ENCODE measurements at places on chromosomes 13 and 19.
A peak's percentile ranks its signal among the peaks of the same experiment; 100 is the strongest.

DNA sequence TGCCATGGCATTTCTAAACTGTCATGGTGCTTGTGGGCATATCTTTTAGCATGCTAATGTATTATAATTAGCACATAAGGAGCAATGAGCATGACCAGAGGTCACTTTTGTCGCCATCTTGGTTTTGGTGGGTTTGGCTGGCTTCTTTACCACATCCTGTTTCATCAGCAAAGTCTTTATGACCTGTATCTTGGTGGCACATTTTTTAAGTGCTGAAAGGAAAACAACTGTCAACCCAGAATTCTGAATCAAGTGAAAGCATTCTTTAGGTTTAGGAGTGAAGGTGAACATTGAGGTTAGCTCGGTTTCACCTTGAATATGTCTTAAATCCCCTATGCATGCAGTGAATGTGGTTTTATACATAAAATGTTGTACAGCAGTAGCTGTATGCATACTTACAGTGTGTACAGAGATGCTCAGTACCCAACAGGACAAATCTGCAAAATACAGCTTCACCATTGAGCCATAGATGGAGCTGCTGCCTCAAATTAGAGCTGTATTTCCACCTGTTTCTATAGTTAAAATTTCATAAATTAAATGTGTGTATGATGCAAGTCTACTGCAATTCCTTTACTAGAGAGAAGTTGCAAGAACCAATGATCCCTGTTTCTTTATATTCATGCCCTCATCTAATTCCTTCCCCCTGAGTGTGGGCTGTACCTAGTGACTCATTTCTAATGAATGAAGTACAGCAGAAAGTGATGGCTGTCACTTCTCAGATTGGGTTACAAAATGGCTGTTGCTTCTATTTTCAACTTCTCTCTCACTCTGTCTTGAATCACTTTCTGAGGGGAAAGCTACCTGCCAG, 25.2 kb upstream of the IGSF23 start:
- no peak for DNase-seq

DNA sequence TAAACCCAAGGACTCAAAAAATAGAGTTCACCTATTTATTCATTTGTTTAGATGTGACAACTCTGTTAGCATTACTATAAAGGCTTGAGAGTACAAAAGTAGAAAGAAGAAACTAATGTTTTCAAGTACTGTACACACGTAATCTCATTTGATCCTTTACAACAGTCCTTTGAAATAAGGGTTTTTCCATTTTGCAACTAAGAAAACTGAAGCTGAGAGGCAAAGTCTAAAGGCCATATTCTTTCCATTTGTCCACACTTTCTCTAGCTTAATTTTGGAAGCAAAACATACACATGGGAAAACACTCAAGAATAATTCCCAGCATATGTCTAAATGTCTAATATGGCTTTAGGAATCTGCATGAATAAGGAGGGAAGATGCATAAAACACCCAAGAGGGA, 34.1 kb downstream of the ZAR1L start:
- DNase-seq = no peak

DNA sequence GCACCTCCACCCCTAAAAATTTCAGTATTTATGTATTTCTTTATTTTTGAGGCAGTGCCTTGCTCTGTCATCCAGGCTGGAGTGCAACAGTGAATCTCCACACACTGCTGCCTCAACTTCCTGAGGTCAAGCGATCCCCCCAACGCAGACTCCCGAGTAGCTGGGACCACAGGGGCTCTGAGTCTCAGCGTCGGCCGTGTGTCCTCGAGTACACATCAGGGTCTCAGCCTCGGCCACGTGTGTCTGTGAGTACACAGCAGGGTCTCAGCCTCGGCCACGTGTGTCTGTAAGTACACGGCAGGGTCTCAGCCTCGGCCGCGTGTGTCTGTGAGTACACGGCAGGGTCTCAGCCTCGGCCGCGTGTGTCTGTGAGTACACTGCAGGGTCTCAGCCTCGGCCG, 21.2 kb downstream of the C2CD4C start:
- DNase-seq = no peak

DNA sequence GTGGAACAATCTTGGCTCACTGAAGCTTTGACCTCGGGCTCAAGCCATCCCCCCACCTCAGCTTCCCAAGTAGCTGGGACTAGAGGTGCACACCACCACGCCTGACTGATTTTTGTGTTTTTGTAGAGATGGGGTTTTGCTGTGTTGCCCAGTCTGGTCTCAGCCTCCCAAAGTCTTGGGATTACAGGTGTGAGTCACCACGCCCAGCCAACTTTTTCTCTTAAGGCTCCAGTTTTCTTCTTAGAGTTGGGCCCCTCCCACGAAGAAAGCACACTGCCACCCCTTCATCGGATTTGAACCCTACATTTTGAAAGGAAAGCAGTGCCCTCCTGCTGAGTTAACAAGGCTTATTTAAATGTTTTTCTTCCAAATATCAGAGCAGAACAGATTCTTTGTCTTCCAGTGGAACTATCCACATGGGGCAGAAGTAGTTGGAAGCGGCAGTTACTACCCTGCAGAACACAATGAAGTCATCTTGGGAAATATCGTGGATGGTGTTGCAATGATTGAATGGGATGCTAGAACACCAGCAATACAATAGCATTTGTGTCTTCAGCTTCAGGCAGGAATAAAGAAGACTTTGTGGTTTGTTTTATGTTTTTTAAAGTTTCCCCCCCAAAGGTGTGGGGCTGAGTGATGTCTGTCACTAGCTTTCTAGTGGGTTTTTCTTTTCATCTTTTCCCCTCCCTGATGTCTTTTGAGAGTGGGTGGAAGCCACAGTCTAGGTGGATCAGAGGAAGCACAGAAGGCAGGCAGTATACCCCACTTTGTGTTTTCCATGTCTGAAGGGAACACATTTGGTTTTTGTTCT, 8.9 kb downstream of the ACTN4 start:
- no peak for DNase-seq

GRCh38 chr19:11685676-11686650, 52.8 kb downstream of the ZNF823 start:
- DNase-seq = no peak

DNA sequence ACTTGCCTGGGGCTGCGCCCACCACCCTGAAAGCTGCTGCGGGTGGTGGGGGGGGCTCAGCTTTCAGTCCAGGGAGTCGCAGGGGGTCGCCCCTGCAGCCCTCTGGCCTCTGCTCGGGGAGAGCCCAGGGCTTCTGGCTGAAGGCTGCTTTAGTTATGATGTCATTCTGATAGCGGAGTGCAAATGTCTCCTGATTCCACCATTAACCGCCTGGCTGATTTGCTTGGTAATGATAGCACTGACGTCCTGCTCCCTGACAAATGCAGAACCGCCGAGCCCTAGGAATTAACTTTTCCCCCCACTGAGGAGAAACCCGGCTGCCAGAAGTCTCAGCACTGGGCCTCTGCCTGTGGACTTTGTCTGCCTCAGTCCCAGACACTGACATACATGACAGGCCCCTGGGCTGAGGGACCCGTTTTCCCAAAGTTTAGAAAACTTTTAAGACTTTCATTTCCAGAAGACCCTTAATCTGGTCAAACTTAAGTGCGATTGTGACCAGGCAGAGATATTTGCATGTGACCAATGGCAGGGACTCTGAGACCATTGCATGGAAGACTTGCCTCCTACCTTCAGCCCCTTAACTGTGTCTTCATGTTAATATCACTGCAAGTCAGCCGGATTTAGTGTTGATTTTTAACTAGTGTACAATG, 142.5 kb upstream of the ZNF536 start:
- DNase-seq = no peak

GRCh38 chr13:28935104-28935503, 115.0 kb downstream of the MTUS2 start:
- no peak for DNase-seq

DNA sequence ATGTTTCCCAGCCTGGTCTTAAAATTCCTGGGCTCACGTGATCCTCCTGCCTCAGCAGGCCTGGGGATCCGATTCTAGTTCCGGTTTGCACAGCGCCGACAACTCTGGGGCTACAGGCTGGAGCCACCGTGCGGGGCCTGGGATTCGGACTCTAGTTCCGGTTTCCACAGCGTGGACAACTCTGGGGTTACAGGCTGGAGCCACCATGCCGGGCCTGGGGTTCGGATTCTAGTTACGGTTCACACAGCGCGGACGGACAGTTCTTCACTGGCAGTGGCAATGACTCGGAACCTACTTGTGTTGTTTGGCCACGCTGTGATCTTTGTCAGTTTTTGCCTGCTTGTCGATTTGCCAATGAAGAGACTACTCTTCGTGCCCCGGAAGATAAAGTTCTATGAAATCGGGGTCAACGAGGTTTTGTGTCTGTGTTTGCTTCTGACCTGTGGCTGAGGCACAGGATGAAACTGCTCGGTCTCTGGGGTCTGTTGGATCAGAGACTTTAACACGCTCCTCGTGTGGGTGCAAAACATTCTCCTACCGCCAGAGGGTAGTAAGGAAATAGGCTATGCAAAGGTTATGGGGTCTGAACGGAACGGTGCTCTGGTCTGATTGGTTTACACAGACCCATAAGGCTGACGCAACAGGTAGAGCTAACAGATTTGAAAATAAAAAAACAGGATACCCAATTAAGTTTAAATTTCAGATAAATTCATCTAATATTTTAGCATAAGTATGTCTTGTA, 12.1 kb upstream of the ZSCAN1 start:
- DNase-seq = peak; percentile 44

GRCh38 chr13:108306860-108307259, 37.3 kb downstream of the TNFSF13B start:
- DNase-seq = no peak

DNA sequence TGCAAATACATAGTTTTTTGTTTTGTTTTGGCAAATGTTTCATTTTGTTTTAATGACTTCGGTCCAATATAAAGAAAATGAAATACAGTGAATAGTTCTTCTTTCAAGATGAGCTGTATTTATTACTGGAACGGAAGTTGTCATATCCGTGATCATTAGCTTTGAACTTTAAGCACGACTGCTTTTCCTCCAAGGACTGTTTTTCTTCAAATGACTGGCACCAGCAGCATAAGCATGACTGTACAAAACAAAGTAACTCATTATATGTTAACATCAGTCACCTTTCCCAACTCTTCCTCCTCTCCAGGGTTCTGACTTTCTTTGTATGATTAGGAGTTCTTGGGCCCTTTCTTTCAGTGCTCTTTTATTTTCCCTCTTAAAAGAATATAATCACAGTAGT, 20.5 kb downstream of the EDNRB start:
- DNase-seq = no peak

DNA sequence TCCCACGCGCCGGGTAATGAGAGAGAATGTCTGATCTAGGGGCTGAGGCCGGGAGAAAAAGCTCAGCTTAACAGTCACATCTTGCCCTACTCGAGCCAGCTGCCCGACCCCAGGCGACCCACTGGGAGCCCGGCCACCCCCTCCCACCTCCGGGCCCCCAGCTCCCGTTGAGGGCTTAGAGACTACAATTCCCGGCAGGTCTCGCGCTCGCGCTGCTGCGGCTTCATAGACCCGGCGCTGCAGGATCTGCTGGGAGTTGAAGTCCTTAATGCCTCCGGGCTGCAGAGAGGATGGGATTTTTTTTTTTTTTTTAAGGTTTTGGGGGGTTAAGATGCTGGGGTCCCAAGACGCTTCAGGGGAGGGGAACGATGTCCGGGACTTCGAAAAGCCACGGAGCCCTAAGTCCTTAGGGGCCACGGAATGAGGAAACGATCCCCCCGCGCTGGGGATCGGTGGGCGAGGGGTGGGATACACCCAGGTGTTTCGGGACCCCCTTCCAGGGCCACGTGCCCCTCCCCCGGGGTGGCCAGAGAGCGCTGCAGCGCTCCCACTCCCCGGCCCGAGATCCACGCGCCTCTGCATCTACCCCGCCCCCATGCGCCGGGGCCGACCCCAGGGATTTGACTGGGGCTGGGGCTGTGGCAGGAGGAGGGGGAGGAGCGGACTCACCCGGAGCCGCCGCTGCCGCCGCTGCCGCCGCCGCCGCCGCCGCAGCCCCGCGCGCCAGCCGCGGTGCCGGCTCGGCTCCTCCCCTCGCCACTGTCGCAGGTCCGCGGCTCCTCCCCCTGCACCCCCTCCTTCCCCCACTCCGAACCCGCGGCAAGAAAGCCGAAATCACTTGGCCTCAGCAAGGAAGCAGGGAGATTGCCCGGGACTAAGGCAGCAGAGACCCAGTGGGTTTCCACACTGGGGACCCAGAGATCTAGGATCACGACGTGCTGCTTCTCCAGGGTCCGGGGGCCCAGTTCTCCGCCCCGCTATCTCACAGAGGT, at the start of gene SYT3:
Gene SYT3, minus strand, starts transcription at position 761 of the 992 bp plus-strand sequence. CDS start 2,470 bp downstream, outside the sequence.
- no peak for DNase-seq

GRCh38 chr13:26653842-26654241, 96.4 kb downstream of the WASF3 start:
- DNase-seq = no peak

- DNase-seq = no peak
Observed at GRCh38 chr19:54255105-54255775, 1.8 kb downstream of the LILRB5 start.

- peak; percentile 71 for DNase-seq
Observed at GRCh38 chr19:12666265-12667048, at the start of the genes MAN2B1 and WDR83. MAN2B1 (minus strand) TSS chr19:12666742; CDS start chr19:12666701, 41 bp downstream. WDR83 (plus strand) TSS chr19:12666807; CDS start chr19:12669791, 2,984 bp downstream.

DNA sequence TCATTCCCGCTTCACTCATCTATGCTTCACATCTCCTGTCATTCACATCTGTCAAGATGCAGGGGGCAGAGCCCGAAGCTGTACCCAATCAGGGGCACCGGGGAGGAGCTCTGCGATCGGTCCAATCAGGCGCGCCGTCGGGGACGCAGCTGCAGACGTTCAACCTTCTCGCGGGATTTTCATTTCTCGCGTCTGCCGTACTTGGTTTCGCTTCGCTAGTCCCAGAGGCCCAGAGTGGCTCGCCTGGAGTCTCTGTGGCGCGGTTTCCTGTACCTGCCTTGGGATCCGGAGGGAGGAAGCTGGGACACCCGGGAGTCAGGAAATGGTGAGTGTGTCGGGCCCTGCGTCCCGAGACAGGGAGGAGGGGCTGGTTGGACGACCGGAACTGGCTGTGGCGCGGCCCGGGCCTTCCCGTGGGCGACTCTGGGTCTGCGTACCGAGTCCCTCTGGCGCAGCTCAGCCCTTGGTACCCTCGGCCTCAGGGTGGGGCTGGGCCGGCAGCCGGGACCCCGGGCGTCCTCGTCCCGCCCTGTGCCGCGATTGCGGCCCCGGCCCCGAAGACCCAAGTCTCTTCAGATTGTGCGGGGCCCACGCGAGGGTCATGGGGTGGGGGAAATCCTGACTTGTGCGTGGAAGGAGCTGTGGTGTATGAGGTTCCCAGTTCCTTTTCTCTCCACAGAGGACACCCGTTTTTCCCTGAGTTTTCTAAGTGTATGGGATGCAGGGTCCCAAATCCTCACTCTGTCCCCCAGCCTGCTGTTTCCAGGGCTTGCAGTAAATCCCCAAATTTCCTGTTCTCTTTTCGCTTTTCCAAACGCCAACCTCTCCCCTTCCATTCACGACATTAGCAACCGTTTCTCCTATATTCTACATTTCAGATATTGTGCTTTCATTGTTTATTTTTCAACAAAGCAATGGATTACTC, at the start of gene ZNF136:
Gene ZNF136, plus strand, starts transcription at position 215 of the 925 bp plus-strand sequence. Its CDS starts 108 bp downstream, at position 323.
- DNase-seq = peak; percentile 87

DNA sequence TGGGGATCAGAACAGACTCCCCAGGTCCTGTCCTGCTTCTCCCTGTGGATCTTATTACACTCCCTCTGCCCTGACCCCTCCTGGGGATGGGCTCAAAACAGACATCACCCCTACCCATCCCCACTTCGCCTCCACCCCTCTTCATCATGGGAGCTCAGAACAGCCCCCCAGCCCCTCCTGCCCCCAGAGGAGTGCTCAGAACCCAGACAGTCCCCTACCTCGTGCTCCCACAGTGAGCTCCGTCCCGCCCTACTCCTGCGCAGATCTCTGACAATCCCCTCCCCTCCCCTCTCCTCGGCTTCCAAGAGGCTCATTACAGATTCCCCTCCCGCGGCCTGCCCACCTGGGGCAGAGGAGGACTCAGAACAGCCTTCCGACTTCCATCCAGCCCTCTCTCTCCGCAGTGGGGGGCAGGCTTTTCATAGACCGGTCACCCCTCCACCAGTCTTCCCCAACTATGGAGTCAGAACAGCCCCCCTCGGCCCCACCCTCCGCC, 6.1 kb downstream of the NXNL1 start:
- no peak for DNase-seq

GRCh38 chr13:30551189-30551588, 66.5 kb upstream of the USPL1 start:
- no peak for DNase-seq

Measured in activated gamma-delta T cell treated with anti-CD3 and anti-CD28 coated beads, Interleukin-2, amount 50 U/mL, for 16 hours (primary cell).